ENCODE measurements at places on chromosomes 3 and 15.

- no peak for DNase-seq
Observed at GRCh38 chr15:75090388-75090734, 67.0 kb downstream of the PPCDC start.

DNA sequence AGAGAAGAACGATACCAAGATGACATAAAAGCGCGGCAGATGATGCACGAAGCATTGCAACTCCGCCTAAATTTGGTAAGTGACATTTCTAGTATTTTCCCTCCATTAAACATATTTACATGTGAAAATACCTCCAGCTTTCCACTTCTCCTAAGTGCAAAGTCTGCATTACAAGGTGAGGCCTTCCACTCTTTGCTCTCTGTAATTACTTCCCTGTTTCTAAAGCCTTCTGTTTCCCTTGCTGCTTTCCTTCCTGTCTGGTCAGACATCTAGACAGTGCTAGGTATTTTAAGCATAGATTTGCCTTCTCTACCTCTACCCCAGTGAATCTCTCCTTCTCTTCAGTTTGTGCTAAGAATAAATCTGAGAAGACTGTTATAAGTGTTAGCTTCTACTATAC lies 1.9 kb downstream of the P2RY12 start:
- DNase-seq: no peak

DNA sequence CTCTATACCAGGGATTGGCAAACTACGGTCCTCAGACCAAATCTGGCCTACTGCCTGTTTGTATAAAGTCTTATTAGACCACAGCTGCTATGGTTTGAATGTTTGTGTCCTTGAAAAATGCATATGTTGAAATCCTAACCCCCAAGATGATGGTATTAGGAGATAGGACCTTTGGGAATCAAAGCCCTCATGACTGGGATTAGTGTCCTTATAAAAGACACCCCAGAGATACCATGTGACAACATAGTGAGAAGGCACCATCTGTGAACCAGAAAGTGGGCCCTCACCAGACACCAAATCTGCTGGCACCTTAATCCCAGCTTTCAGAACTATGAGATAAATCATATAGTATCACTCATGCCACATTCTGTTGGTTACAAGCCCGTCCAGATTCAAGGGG lies 7.4 kb downstream of the HMCES start:
- no peak for DNase-seq

DNA sequence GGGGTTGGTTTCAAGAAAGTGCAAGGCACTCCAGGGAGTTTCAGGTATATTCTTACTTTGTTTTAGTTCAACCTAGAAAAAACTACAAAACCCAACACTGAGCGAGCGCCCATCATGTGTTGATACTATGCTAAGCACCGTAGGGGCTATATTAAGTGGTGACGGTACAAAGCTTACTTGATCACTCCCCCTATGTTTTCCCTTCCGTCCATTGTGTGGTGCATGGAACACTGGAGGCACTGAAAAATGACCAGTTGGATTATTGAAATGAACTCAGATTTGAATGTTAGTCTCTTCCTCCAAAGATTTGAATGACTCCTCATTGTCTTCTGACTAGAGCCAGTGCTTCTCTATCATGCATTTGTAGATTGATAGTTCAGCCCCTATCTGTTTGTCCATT lies 6.6 kb downstream of the MYZAP start:
- no peak for DNase-seq

DNA sequence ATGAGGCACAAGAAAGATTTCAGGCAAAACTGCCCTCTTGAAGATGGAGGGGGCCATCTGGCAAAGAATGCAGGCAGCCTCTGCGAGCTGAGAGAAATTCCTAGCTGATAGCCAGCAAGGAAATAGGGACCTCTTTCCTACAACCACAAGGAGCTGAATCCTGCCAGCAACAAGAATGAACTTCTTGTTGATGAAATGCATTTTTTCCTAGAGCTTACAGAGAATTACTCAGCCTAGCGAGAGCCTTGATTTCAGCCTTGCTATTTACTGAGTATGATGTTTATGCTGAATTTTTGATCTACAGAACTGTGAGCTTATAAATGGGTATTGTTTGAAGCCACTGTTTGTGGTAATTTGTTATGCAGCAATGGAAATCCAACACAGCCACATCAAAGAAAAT lies 148.5 kb upstream of the NAALADL2 start:
- DNase-seq: no peak

- no peak for DNase-seq
Observed at GRCh38 chr3:5874931-5875341, 687.4 kb downstream of the EDEM1 start.

DNA sequence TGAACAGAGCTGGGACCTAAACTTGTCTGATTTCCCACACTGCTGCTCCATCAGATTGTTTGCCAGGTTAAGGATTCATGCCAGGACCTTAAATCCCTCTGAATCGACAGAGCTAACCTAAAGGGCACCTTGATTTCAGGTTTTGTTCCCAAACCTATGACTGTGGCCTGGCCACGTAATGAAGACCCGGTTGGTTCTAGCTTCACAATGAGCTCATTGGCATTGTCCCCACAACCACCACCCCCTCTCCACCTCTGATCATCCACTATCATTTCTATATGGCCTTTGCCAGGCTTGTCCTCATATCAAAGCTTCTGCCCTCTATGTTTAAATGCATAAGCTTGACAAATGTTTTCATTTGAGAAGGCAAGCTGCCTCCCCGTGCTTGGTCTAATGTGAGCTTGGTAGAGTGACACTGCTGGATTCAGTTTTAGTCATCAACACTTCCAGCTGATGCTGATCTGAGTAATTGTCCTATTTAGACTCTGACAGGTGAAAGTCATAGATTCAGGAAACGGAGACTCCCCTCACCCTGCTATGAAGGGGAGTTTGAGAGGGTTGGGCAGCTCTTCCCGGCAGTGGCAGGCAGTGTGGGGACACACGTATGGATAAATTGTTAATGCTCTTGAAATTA lies 407.1 kb upstream of the CFAP20DC start:
- DNase-seq: no peak

- no peak for DNase-seq
Observed at GRCh38 chr3:151434151-151434890, 26.5 kb downstream of the IGSF10 start.

DNA sequence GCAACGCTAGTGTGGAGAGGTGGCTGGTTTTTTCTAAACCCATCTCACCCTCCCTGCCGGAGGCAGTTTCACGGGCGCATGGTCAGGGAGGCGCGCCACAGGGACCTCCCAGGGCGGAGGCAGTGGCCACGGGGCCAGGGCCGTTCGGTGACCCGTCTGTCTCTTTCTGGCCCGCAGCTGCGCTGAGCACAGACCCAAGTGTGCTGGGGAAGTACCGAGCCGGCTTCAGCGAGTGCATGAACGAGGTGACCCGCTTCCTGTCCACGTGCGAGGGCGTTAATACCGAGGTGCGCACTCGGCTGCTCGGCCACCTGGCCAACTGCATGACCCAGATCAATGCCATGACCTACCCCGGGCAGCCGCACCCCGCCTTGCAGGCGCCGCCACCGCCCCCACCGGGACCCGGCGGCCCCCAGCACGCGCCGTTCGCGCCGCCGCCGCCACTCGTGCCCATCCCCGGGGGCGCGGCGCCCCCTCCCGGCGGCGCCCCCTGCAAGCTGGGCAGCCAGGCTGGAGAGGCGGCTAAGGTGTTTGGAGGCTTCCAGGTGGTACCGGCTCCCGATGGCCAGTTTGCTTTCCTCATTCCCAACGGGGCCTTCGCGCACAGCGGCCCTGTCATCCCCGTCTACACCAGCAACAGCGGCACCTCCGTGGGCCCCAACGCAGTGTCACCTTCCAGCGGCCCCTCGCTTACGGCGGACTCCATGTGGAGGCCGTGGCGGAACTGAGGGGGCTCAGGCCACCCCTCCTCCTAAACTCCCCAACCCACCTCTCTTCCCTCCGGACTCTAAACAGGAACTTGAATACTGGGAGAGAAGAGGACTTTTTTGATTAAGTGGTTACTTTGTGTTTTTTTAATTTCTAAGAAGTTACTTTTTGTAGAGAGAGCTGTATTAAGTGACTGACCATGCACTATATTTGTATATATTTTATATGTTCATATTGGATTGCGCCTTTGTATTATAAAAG lies 1.8 kb downstream of the HES1 start:
- DNase-seq: peak; percentile 95

DNA sequence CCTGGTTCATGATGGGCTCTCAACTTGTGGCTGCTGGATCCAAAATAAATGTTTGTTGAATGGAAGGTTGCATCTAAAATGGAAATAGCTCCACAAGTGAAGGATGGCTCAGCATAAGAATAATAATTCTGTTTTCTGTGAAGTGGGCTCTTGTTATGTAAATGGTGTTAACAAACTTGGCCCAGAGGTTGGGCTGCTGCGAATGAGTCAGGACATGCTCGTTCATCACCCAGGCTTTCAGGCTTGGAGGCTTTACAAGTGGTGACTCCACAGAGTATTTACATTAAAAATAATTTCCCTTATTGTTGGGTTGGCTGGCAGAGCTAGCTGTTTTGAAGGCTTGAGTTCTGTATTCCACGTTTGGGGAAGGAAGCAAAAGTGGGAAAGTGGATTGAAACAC lies 60.5 kb downstream of the ITGB5 start:
- no peak for DNase-seq

DNA sequence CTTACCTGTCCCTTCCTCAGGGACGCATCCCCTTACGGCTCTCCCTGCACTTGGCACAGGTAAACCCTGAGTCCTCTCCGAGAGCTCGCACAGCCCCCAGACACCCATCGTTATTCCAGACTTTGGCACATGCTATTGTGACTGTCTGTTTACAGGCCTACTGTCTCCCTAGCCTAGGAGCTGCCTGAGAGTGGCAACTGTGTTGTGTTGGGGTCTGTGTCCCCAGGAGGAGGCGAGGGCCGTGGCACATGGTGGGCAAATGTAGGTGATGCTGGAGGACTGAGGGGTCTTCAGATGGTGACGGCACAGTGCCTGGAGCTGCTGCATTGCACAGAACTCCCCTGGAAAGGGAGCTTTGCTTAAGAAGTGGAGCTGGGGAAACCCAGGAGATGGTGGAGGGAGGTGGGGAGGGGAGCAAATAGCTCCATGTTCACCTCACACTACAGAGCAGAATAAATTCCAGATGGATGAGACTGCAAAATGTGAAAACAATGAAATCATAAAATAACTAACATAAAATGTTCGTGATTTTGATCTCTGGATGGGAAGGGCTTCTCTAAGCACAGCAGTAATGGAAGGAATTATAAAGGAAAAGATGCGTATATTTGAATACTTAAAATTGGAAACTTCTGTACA lies 96.5 kb downstream of the SMAD6 start:
- no peak for DNase-seq

DNA sequence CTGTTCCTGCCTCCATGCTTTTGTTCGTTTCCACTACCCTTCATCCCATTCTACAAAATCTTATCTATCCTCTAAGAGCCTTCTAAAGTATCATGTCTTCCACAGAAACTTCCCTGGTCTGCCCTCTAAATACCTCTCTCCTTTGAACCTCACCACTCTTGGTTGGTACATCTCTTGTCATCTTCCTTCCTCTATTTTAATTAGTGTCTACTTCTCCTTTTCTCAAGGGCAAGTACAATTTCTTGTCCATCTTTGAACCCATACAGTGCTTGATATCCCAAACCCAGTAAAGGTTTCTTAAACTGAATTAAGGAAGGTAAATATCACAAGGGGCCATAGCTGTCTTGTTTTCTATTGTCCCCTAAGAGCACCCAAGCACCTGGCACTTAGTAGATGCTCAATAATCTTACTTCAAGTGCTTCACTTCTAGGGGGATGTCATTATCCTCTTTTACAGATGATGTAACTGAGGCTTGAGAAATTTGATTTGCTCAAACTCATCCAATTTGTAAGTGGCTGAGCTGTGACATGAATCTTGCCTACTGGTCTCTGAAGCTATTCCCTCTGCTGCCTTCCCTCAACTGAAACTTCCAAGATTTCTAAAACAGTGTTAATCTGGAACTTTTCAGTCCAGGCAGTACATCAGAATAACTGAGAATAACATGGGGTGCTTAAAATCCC lies 2.6 kb upstream of the DAPK2 start:
- no peak for DNase-seq

- no peak for DNase-seq
Observed at GRCh38 chr3:197168606-197169005, 129.8 kb downstream of the DLG1 start.

DNA sequence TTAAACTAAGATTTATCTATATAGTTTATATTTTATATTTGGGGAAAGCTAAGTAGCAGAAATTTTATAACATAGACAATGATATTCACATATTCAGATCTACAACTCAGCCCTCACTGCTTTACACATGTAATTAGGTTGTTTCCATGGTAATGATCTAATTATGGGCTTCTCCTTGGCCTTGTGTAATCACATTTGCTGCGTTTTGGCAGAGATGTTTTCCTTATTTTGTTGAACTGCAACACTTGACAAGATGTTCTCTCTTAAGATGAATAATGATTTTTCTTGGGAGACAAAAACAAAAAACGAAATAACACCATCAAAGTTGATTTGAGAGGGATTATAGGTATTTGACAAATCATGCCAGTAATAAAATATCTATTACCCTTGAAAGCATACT lies 635.6 kb upstream of the TBL1XR1 start:
- no peak for DNase-seq

- no peak for DNase-seq
Observed at GRCh38 chr3:46632792-46633191, 20.5 kb downstream of the FAM240A start.

GRCh38 chr3:58801541-58801940 lies 135.0 kb upstream of the FAM3D start:
- DNase-seq: no peak

DNA sequence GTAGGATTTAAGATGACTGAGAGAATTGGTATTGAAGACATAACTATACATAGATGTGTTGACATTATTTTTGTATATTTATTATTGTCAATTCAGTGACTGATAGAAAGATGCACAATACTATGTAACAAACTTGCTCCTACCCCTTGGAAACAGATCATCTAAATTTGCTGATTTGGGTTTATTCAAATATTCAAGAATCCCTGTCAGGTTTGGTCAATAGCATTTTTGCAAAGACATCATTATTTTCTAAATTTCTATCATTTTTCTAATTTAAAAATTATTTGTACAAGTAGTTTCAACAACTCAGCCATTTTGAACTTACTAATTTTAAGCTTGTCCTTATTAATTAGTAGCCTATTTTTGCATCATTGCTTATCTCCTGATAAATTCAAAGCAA lies 1463.4 kb downstream of the SI start:
- DNase-seq: no peak

GRCh38 chr3:181174676-181175233 lies 185.2 kb upstream of the DNAJC19 start:
- DNase-seq: no peak

- DNase-seq: no peak
Observed at GRCh38 chr3:14458434-14459275, 56.2 kb downstream of the SLC6A6 start.

DNA sequence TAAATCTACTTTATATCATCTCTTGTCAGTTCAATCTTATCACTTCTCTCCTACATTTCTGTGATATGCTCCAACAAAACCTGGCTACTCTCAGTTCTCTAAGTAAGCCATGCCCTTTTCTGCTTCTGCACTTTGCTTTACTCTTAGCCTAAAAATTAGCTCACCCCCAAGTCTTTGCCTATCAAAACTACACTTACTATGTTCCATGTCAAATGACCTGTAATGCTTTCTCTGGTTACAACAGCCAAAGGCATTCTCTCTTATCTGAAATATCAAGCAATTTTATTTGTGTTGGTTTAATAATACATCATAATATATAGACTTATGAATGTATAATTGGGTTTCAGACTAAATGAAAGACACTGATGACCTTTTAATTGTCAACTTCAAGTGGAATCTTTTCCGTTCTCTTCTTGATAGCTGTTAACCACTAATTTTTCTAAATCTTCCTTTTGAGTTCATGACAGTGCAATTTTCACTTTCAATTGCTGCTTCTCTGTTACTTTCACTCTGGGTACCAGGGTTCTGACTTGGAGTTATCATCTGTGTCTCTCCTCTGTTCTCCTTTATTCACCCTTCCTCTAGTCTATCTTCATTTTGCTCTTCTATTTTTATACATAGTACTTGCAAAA lies 619.0 kb upstream of the GOLIM4 start:
- DNase-seq: no peak
